GM03348 (cell line): ENCODE measurements at places on chromosomes 2 and 18.

GRCh38 chr2:25587361-25587760, 86.0 kb downstream of the DTNB start:
- DNase-seq: peak; percentile 32

DNA sequence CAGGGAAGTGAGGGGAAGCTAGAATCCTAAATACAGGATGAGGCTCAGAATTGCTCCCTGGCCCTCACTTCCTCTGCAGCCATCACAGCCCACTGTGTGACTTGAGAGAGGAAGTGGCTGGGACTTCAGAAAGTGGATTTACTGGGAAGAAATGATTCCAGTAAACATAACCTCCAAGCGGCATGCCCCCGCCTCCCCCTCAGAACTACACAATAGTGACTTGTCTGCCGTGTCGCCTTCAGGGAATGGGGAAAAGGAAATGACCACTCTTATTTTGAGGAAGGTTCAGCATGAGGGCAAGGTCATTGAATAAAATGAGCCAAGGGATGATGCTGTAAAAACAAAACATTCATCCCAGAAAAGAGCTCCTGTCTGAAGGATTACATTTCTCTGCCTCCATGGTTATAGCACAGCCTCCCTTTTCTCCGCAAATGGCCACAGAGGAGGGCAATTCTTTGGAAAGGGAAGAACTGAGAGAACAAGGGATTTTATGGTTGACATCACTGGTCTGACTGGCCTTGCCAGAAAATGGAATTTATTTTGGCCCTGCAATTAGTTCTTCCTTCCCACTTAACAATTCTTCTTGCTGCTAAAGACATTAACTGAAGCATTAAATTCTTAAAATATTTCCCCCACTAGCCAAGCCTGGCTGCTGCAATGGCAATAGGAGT, 78.9 kb upstream of the DAPL1 start:
- no peak for DNase-seq

DNA sequence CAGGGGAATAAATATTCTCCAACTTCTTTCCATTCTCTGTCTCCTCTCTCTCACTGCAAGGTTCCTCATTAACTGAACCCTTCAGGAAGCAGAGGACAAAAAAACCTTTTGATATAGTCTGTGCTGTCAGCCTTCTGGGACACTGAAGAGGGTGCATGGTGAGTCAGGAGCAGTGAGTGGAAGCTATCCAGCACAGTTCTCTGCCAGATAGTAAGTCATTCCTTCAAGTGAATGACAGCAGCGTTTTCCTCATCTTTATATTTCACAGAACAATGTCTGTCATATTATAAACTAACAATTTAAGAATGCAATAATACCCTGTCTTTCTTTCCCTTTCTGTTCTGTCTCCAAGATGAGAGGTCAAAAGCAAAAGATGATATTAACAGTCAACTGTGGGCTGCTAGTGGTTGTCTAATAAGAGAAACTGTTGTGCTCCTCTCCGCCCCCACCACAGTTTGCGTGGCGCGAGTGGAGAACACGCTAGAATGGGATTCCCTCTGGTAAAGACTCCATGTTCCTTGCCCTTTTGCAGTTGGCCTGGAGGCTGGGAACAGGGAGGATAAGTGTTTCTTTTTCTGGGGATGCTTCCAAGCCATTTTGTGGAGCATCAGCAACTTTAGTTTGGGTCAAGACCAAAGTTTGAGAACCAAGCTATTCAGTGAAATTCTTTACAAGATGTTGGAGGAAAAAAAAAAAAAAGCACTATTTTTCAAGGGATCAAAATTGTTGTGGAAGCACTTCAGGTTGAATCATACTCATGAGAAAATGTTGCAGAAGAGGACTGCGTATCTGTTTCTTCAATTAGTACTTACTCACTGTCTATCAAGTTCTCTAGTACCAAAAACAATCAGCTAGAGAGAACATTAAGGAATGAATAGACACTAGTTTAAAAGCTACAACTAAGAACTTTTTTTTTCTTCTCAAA, 430.2 kb downstream of the SETBP1 start:
- peak; percentile 42 for DNase-seq

- DNase-seq: peak; percentile 57
These were observed 304.7 kb upstream of the HNMT start for GRCh38 chr2:137659616-137660015.

DNA sequence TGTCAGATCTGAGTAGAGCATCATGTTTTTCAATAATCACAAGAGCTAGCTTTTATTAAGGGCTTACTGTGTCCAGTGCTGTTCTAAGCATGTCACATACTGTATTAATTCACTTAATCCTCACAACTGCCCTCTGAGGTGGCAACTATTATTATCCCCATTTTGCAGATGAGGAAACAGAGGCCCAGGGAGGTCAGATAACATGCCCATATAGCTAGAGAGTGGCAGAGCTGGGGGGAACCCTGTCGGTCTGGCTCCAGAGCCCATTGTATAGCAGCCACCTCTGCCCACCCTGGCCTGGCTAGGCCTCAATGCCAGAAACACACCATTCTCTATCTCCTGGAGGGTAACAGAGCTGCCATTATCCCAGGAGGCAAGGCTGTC, 113.2 kb downstream of the B3GNT2 start:
- DNase-seq: no peak

GRCh38 chr2:18077231-18077630, 198.8 kb downstream of the KCNS3 start:
- peak; percentile 12 for DNase-seq

- no peak for DNase-seq
These were observed 59.2 kb downstream of the GYPC start for GRCh38 chr2:126715111-126715510.

DNA sequence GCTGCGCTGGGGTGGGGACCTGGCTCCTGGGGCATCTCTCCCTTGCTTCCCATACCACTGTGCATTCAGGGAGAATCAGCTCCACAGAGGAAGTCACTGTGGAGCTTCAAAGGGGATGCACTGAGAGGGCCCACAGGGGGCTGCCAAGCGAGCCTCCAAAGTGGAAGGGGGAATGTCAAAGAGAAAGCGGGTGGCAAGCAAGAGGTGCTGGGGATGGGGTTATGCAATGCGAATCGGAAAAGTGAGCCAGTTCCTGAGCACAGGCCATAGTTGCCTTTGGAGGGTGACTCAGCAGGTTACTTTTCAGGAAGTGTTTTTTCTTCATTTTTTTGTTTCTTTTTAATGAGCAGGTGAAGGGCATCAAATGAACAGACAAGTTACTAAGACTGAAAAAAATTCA, 17.6 kb downstream of the PMAIP1 start:
- peak; percentile 17 for DNase-seq

- DNase-seq: no peak
These were observed 112.2 kb upstream of the TTC39C start for GRCh38 chr18:23902396-23902795.

- DNase-seq: no peak
These were observed 1142.7 kb upstream of the SLC39A10 start for GRCh38 chr2:194514281-194514680.

- DNase-seq: peak; percentile 88
These were observed 83.9 kb downstream of the ARHGEF4 start for GRCh38 chr2:130920415-130921163.
